ENCODE measurements at places on chromosomes 3 and 15. TPM values are rescaled to one million over a fixed set of nuclear protein-coding genes. Genes with fewer than 3 reads are reported as not detected.

- no peak for DNase-seq
Observed at GRCh38 chr3:149715247-149715646, 37.0 kb downstream of the COMMD2 start.

DNA sequence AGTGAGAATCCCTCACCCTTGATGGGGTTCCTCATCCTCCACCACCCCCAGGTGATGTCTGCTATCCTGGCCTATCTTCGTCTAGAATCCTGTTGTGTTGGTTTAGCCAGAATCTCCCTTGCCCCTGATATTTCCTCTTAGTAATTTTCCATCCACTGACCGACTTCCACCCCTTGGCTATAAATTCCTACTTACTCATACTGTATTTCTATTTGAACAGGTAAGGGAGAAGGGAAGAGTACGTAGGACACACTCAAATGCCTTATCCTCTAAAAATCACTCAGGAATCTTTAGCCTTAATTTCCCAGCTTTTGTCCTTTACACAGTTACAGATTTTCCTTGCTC, 678 bp upstream of the TFG start:
- no peak for DNase-seq

GRCh38 chr15:94125156-94125555, 106.2 kb upstream of the MCTP2 start:
- DNase-seq = no peak

DNA sequence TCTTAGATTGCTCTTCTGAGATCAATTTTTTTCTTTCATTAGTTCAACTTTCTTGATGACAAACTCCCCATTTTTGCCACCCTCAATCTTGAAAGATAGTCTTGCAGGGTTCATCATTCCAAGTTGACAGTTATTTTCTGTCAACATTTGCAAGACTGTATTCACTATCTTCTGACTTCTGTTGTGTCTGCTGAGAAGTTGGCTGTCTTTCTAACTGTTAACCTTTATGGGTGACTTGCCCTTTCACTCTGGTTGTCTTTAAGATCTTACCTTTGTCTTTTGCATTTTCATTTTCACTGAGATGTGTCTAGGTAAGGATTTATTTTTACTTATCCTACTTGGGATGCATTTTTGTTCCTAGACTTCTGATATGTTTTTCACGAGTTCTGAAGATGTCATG, 14.6 kb upstream of the PIGZ start:
- DNase-seq = no peak

ANKRD63 gene
- total RNA-seq = not detected

THBS1 gene
- total RNA-seq = 8,941 TPM

PLSCR2 gene
- total RNA-seq = not detected

GRCh38 chr3:183584246-183584913, 28.9 kb upstream of the KLHL6 start:
- DNase-seq = no peak

ADAMTS17 gene
- total RNA-seq = under 0.01 TPM

CATSPER2 gene
- total RNA-seq = 1.1 TPM

DNA sequence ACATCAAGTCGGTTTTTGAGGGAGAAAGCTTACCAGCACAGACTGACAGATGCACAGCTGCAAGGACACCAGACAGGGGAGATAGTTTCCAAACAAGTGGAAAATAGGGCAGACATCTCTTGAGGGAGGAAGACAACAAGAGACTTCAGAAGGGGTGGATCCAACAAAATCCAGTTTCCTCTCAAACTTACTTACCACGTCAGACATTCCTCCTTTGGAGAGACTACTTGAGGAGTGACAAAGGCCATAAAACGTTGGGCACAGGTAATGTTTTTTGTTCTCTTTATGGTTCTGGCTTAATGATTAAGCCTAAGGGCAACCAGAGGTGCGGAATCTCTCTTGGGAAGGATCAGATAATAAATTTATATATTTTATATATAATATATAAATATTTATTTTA, 76.1 kb downstream of the CD200 start:
- DNase-seq = no peak

DNA sequence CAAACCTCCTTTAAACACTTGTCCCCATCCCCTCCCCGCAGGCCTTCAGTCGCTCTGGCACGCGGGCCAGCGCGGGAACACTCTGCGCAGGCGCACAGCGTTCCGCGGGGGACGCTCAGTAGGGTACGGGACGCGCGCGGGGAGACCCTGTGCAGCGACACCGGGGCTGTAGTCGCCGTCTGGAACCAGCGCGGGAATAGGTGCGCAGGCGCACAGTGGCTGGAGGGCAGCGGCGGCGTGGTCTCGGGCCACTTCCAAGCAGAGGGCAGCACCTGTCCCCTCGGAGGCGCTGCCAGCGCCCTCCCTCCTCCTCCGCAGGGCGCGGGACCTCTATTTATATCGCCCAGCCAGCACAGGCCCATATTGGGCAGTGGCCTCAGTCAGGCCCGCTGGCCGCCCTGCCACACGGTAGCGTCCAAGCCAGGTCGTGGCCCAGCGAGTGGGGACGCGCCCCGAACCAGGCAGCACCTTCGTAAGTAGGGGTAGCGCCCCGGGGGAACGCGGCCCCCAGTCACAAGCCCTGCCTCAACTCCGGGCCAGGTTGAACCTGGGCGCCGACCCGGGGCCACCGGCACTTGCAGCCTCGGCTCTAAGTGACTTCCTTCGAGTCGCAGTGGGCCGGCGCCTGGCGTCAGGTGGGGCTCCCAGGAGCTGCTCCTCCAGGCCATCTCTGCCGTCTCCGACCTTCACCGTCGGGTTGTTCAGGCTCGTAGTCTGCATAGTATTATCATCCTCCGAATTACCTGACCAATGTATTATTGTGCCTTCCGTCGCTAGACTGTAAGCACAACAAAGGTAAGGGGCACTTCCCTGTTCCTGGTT, at the start of gene KBTBD12:
Gene KBTBD12 (plus strand): TSS at position 118 of the 822 bp plus-strand sequence. CDS start 7,830 bp downstream, outside the sequence.
- peak; percentile 59 for DNase-seq

- DNase-seq = peak; percentile 62
Observed at GRCh38 chr3:185537369-185537970, 14.9 kb downstream of the LIPH start.

GRCh38 chr3:38960953-38961622, 90.7 kb downstream of the SCN11A start:
- no peak for DNase-seq

- no peak for DNase-seq
Observed at GRCh38 chr3:193879099-193879863, 256.7 kb upstream of the HES1 start.

GOLGA8Q gene
- total RNA-seq = 0.36 TPM

GRCh38 chr15:78139578-78139977, 8.3 kb upstream of the CIB2 start:
- DNase-seq = no peak

DNA sequence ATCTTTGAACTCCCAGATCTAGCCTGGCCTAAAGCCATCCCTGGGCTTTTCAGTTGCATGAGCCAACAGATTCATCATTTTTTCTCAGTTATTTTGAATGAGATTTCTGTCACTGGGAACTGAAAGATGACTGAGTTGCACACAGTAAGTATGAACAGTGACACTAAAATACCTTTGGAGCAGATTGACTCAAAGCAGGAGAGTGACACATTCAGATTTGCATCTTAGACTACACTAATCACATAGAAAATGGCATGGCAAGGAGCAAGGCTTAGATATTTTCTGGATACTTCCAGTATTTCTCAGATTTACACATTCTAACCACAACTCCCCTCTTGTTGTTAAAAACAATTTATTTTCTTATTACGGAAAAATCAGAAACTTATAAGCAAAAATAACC, 32.8 kb downstream of the SEC62 start:
- DNase-seq = no peak

STAC gene
- total RNA-seq = 6.5 TPM

GRCh38 chr3:152638707-152639450, 196.1 kb upstream of the P2RY1 start:
- no peak for DNase-seq

TMEM158 gene
- total RNA-seq = 4.7 TPM

- no peak for DNase-seq
Observed at GRCh38 chr15:29081781-29082180, 187.8 kb downstream of the NSMCE3 start.

TMEM42 gene
- 18.1 TPM for total RNA-seq

PTPN9 gene
- 24.2 TPM for total RNA-seq

GRCh38 chr3:141257961-141258360, 26.3 kb downstream of the PXYLP1 start:
- DNase-seq = no peak

FBXO40 gene
- total RNA-seq = not detected

GRCh38 chr3:64773137-64773536, 85.3 kb upstream of the ADAMTS9 start:
- no peak for DNase-seq

APBA2 gene
- total RNA-seq = 8.8 TPM

- no peak for DNase-seq
Observed at GRCh38 chr3:21356402-21356801, 394.6 kb downstream of the ZNF385D start.

Measured in osteoblast (primary cell).